AG04450 (cell line): ENCODE measurements at places on chromosomes 5 and 9. TPM values are rescaled to one million over a fixed set of nuclear protein-coding genes. Genes with fewer than 3 reads are reported as not detected.

GRCh38 chr5:170570476-170570875, 66.7 kb downstream of the KCNIP1 start:
- DNase-seq = no peak

DNA sequence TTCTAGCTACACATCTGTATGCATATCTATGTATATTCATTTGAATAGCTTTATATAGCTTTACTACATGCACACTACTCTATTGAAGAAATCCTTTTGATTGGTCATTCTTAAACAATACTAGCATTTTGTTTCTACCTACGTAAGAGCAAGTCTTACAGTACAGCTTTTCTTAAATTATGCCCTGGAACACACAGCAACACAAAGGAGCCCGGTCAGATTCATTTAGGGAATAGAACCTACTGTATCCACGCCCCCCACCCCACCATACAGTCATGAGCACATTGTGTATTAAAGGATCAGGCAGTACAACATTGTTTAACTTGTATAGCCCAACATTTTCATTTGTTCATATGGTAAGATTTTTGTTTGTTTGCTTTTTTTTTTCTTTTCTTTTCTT, 162.8 kb downstream of the GIN1 start:
- DNase-seq = no peak

SLC4A9 gene
- not detected in 2 replicates for polyA plus RNA-seq

DNA sequence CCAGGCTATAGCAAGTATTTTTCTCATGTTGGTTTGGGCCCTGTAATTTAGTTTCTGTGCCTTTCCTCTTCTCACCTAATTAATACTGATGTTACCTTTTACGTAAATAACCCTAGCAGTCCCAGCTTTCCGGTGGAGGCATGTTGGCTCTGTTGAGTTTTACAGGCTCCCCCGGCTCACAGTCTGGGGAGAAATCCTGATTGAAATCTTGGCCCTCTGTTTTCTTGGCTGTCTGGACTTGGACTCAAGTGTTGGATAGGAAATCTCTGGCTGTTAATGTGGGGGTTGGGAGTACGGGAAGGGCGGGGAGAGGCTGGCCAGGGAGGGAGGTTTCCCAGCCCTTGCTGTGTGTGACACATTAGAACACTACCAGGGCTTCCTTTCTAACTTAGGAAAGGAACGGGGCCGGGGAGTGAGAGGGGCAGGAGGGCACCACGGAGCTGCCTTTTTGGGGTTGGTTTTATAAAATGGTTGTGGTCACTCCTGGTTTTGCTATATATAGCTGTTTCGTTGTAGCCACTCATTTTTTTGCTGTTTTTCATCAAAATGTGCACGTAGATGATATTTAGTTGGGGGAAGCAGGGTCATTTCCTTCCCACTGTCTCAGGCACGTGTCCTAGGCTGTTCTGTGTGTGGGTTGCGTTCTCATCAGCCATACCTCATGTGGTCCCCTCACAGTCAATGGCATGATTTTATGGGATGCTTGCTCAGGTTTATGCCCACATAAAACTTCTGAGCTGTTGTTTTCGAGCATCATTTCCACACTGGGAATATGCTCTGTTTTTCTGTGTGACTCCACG, 11.0 kb downstream of the TRIO start:
- no peak for DNase-seq

DNA sequence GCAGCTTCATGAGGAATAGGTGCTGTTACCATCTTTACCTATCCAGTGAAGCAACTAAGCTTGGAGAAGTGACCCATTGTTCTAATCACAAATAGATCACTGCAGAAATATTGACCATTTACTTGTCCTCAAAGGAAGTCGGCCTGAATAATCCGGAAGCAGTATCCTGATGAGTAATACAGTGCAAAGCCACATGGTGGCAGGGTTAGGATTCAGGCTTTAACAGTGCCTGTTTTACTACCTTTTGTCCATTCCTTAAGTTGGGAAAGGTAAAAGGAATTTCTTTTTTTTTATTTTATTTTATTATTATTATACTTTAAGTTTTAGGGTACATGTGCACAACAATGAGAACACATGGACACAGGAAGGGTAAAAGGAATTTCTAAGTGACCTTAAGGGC, 336.3 kb downstream of the KDM4C start:
- no peak for DNase-seq

BHMT gene
- polyA plus RNA-seq = not detected in 2 replicates

DOLPP1 gene
- 11.9 and 13.2 TPM in 2 replicates for polyA plus RNA-seq

OR2K2 gene
- polyA plus RNA-seq = not detected in 2 replicates

GRCh38 chr5:14810282-14810681, 61.3 kb downstream of the ANKH start:
- no peak for DNase-seq

- no peak for DNase-seq
These were observed 268.7 kb downstream of the AOPEP start for GRCh38 chr9:94995048-94995693.

LVRN gene
- 0.22 and 0.53 TPM in 2 replicates for polyA plus RNA-seq

PCDHA6 gene
- polyA plus RNA-seq = 0.02 and 0.09 TPM in 2 replicates
